ENCODE measurements at places on chromosomes 13 and 19. TPM values are rescaled to one million over a fixed set of nuclear protein-coding genes. Genes with fewer than 3 reads are reported as not detected.

DNA sequence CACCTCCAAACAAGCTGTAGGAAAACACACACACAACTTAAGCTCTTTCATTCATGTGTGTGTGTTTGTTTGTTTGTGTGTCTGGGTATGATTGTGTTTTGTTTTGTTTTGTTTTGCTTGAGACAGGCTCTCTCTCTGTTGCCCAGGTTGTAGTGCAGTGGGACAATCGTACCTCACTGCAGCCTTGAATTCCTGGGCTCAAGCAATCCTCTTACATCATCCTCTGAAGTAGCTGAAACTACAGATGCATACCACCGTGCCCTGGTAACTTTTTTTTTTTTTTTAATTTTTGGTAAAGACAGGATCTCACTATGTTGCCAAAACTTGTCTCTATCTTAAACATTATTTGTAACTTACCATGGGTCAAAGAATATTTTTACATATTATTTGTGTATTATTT is 431.7 kb downstream of the SLITRK1 start:
- no peak for ATAC-seq

DNA sequence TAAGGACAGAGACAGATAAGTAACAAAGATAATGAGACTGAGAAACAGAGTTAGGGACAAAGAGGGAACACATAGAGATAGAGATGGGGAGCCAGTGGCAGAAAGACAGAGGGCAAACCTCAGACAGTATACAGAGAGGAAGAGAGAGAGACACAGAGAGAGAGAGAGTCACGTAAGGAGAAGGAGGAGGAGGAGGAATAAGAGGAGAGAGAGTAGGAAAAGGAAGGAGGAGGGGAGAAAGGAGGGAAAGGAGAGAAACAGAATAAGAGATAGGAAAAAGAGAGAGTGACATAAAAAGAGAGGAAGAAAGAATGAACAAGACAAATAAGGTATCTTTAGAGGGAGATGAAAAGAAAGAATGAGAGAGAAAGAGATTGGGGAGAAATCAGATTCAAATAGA is 23.6 kb downstream of the CYP2B6 start:
- no peak for ATAC-seq

- no peak for ATAC-seq
These were observed 47.2 kb upstream of the ZNF737 start for GRCh38 chr19:20612711-20613316.

- ATAC-seq = no peak
These were observed 14.0 kb downstream of the CDX2 start for GRCh38 chr13:27955014-27955591.

GRCh38 chr13:99600318-99600717 is 99.0 kb downstream of the TM9SF2 start:
- no peak for ATAC-seq

- ATAC-seq = no peak
These were observed 3.5 kb upstream of the CD320 start for GRCh38 chr19:8311461-8312260.

DNA sequence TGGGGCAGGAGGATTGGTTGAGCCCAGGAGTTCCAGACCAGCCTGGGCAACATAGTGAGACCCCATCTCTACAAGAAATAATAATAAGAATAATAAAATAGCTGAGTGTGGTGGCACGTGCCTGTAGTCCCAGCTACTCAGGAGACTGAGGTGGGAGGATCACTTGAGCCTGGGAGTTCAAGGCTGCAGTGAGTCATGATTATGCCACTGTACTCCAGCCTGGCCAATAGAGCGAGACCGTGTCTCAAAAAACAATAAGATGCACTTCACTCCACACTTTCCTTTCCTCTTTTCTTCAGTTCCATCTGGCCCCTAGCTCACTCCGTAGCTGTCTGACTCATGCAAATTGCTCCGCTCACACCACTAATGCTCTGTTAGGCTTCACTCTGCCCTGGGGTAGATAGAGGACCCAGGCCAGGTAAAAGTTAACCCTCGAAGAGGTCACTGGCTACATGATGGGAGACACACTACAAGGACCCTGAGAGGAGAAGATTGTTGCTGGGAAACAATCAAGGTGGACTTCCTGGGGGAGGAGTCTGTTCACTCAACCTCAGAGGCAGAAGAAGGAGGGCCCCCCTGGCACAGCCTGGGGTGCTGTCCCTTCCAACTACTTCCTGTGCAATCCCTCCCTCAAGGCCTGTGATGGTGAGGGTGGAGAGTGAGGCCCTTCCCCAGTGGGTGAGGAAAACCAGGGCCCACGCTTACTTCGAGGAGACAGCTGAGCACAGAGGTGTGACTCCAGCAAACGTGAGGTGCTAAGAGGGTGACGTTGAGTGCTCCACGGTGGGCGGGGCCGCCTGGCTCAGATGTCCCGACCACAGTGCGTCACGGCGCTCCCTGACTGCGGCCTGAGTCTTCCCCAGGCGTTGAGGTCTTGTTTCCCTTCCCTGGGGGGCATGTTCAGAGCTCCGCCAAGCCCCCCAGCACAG is 8.8 kb upstream of the TNFSF9 start:
- ATAC-seq = no peak

- no peak for ATAC-seq
These were observed 95.6 kb downstream of the PCDH9 start for GRCh38 chr13:67134417-67135129.

- ATAC-seq = no peak
These were observed 80.0 kb upstream of the GPR183 start for GRCh38 chr13:99386911-99387788.

DNA sequence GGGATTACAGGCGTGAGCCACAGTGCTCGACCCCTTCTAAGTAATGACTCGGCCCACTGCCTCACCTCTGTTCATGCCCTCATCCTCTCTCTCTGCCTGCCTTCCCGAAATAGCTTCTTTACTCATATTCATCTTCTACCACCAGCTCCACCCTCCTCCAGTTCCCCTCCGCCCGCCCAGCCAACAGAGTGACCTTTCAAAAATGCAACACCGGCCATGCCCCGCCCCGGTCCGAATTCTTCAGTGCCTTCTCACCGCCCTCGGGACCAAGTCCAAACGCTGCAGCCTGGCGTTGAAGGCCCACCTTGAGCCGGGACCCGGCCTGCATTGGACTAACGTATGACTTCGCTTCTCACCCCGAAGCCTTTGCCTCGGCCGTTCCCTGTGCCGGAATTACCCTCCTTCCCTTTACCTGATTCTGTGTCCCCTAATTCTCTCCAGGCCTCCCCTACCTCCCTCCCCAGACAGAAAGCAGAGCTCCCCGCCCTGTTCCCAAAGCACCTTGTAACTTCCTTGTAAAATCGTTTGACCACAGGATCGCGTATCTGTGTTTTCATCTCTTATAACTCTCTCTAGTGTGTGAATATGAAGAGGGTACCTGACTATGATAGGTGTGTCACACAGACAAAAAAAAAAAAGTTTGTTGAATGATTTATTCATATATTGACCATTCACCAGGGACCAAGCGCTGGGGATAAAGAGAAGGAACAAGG is 8.1 kb upstream of the MUC16 start:
- ATAC-seq = no peak

DNA sequence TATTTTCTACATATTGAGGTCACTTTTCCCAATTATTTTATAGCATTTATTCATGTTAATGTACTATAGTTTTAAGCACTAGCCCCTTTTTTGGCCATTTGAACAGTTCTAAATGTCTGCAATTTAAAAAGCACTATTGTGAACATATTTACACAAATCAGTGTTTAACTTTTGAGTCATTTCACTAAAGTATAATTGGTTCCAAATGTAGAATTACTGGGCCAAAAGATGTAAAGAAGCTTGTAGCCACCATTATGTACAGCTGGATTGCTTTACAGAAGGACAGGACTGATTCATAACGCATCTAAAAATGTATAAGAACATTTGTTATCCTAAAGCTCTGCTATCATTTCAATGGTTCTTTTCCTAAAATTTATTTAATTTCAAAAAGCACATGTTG is 16.6 kb upstream of the ATP12A start:
- no peak for ATAC-seq

- no peak for ATAC-seq
These were observed 807.9 kb upstream of the SPRY2 start for GRCh38 chr13:81148822-81149221.

GRCh38 chr13:78595495-78596398 is 7.6 kb downstream of the POU4F1 start:
- ATAC-seq = no peak

- peak; percentile 7 for ATAC-seq
These were observed 6.4 kb downstream of the KLF16 start for GRCh38 chr19:1856698-1857603.

DNA sequence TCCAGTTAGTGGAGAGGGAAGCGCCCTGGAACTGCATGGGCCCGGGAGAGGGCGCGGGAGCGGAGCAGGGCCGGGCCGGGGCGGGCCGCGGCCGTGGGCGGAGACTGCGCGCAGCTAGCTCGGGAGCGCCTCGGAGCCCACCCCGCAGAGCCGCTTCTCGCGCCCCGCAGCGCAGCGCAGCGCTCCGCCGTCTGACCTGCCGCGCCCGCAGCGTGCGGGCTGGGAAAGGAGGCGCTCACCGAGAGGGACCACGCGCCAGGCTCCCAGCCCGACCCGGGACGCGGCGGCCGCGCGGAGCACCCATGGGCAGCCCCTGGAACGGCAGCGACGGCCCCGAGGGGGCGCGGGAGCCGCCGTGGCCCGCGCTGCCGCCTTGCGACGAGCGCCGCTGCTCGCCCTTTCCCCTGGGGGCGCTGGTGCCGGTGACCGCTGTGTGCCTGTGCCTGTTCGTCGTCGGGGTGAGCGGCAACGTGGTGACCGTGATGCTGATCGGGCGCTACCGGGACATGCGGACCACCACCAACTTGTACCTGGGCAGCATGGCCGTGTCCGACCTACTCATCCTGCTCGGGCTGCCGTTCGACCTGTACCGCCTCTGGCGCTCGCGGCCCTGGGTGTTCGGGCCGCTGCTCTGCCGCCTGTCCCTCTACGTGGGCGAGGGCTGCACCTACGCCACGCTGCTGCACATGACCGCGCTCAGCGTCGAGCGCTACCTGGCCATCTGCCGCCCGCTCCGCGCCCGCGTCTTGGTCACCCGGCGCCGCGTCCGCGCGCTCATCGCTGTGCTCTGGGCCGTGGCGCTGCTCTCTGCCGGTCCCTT is at the start of gene MLNR:
Gene MLNR, plus strand, starts transcription at position 303 of the 820 bp plus-strand sequence. Its CDS starts 0 bp downstream, at position 303.
- peak; percentile 84 for ATAC-seq

GRCh38 chr13:21673539-21673788 is 2.6 kb downstream of the FGF9 start:
- ATAC-seq = no peak

GRCh38 chr13:95209109-95209508 is 92.1 kb downstream of the ABCC4 start:
- no peak for ATAC-seq

DNA sequence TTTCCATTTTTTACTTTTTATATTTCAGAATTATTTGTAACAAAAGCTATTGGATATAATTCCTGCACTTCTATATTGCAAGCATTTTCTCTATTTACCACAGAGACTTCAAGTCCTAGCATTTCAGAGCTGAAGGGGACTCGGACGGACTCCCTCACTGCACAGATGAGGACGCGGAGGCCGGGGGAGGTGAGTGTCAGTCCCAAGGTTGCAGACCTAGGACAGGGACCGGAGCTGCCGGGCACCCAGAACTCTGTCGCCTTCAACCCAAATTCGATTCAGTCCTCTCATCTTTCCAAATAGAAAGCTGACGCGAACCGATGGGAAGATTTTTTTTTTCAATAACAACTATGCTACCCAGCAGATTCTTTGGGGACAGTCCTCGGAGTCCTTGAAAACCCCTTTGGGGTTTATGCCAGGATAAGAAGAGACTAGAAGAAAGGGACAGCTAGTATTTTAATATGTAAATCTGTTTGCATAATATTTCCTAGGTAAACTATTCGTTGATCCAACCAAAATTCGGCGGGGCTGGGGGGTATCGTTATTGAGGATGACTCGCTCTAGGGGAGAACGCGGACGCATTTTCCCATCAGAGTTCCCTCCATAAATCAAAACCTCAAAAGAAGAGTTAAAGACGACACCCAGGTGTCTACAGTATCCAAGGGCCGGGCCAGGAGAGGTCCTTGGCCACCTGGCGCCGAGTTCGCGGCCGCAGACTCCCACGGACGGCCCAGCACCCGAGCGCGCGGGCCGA is 803 bp downstream of the FLT3 start:
- no peak for ATAC-seq

DNA sequence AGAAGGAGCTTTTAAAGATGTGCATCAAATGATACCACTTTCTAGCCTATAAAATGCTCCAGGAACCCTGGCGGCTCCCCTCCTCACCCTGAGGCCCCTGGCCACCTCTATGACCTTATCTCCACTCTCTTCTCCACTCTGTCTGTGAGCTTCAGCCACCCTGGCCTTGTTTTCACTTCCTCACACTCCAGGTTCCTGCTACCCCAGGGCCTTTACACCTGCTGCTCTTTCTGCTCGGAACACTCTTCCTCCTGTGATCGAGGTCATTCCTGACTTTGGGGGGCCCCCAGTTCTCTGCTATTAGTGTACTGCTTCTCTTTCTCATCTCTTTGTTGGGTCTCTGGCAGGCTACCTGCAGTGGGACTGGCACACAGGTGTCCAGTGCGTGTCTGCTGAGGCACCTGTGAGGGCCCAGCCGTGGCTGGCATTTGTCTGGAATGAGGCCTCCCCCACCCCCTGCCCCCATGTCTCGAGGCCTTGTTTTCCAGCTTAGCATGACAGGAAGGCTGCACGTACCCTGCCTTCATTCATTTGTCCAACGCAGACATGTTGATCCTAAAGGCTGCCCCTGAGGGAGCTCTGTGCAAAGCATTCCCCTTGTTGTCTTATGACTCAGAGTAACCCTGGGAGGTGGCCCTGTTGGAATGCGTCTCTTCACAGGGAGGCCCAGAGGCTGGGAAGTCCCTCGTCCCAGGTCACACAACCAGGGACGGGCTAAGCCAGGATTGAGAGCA is 2.3 kb downstream of the DDA1 start:
- ATAC-seq = no peak

GRCh38 chr19:14363183-14364097 is 17.8 kb upstream of the ADGRE5 start:
- ATAC-seq = peak; percentile 93

DNA sequence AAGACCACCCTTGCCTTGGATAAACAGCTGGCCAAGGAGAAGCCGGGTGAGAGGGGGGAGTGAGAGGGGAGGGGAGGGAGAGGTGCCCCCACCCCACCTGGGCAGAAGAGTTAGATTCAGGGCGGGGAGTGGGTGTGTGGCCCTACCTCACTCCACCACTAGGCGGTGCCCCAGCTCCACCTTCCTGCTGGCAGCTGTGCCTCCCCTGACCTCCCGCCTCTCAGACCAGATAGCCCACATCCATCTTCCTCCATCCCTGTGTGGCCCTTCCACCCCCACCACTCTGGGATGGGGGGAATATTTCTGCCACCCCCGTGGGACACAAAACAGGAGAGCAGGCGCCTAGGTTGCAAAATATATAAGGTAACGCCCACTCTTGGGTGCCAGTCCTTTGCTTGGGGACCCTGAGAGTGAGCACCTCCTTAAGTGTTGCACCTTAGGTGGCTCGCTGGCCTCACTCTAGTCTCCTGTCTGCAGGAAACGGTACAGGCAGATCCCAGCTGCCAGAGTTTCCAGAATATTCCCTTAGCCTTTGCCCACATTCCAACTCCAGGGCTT is 13.8 kb upstream of the EHD2 start:
- peak; percentile 57 for ATAC-seq

The FXYD3 gene
- total RNA-seq = not detected

The SIGLEC8 gene
- 0.51 TPM for total RNA-seq

The ZNF844 gene
- 1.2 TPM for total RNA-seq

The MAN2B1 gene
- total RNA-seq = 24.4 TPM

The SPIB gene
- total RNA-seq = 0.68 TPM

The TMEM147 gene
- total RNA-seq = 79.6 TPM

The CCDC169 gene
- total RNA-seq = not detected

The HCST gene
- 2.0 TPM for total RNA-seq

The OR4F17 gene
- total RNA-seq = 1.5 TPM

The ZNF160 gene
- 30.4 TPM for total RNA-seq

The CYP4F8 gene
- 1.1 TPM for total RNA-seq

The TMEM150B gene
- total RNA-seq = 0.11 TPM

Measured in motor neuron (in vitro differentiated cells).